ENCODE measurements at places on chromosomes 7 and 10.

DNA sequence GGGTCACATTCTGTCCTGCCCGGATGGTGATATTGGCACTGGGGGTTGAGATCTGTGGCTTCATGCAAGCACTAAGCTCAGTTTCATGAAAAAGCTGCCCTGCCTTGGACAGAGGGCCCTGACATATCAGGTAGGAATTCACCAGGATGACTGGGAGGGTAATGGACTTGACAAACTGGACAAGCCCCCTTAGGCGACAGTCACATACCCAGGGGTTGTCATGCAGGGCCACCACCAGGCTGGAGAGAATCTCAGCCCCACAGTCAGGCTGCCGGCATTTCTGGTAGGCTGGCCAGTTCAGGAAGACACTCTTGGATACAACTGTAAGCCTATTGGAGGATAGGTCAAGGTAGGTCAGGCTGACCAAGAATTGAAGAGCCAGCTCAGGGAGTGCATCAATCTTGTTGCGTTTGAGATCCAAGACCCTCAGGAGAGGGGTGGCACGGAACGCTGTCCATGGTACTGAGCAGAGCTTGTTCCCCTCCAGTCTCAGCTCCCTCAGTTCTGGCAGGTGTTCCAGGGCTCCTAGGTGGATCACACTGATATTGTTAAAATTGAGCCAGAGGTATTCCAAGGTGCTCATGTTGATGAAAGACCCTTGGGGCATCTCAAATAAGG, 824 bp downstream of the LRIT2 start:
- H3K27ac ChIP-seq = no peak overlapping the region
- DNase-seq = peak; percentile 14
- no peaks in the 10 kb centered on the region for H3K27me3 ChIP-seq
- no peak overlapping the region for H3K4me3 ChIP-seq
- H3K36me3 ChIP-seq = no peaks in the 10 kb centered on the region
- no peaks in the 10 kb centered on the region for H3K4me1 ChIP-seq

- H3K4me3 ChIP-seq = no peak overlapping the region
- H3K36me3 ChIP-seq = no peaks in the 10 kb centered on the region
- no peak overlapping the region for H3K27ac ChIP-seq
- H3K27me3 ChIP-seq = peaks cover 7% of the 10 kb centered on the region
- no peak for DNase-seq
Measured at GRCh38 chr10:26335574-26336093, 102.5 kb upstream of the APBB1IP start.

DNA sequence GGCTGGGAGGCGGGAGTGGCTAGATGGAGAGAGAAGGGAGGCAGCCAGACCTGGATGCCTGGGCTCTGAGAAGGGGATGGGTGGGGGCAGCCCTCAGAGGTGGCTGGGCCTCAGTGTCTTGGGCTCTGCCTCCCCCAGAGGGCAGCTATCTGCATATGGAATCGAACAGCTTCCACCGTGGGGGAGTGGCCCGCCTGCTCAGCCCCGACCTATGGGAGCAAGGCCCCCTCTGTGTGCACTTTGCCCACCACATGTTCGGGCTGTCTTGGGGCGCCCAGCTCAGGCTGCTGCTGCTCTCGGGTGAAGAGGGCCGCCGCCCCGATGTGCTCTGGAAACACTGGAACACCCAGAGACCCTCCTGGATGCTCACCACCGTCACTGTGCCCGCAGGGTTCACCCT, 3.3 kb downstream of the ZAN start:
- H3K27ac ChIP-seq = no peak overlapping the region

DNA sequence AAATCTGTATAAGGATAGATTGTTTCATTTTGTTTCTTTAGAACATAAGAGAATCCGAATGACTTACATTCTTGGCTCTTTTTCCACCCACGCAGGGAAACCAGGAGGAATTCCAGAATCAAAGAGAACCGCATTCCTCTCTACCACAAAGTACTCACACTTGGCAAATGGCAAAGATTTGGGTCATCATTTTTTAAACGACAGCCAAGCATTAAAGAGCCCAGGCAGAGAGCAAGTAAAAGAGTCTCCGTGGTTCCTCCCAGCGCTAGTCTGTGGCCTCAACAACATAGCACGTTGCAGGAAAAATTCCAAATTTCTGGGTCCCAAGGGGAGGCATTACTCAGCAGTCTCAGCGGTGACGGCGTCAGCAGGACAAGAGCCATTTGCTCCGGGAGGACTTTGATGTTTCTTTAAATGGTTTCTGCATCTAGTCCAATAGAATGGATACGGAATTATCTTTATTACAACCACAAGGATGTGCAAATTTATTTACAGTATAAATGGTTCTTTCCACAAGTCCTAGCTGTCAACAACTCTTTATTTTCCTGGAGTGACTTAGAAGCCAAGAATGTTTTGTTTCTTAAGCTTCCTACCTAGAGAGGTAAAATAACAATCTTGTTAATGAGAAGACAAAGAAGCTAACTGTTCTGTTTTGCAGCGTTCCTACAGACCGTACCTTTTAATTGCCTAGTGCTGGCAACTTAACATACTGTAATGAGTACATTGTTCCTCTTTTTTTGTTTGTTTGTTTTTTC, 232.5 kb downstream of the SKIDA1 start:
- no peaks in the 10 kb centered on the region for H3K36me3 ChIP-seq
- no peaks in the 10 kb centered on the region for H3K27me3 ChIP-seq
- peaks cover 15% of the 10 kb centered on the region for H3K4me1 ChIP-seq
- DNase-seq = peak; percentile 79
- H3K4me3 ChIP-seq = peak overlapping the region; percentile 24

DNA sequence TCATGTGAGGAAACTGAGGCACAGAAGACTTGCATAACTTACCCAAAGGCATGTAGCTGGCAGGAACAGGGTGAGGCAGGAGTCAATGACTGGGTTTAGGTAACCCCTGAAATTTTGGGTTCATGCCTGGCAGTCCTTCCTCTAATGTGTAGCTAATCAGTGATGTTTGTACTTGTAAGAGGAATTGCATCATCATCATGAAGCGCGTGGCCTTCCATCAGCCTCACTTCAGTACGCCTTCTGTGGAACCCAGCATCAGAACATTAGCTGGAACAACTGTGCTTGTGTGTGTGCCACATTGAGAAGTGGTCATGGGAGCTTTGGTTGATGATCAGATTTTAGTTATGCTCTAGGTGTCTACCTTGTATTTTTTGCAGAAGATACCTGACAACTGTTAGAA, 18.2 kb upstream of the STMP1 start:
- no peaks in the 10 kb centered on the region for H3K27me3 ChIP-seq
- no peaks in the 10 kb centered on the region for H3K4me1 ChIP-seq
- H3K36me3 ChIP-seq = peaks cover 84% of the 10 kb centered on the region

DNA sequence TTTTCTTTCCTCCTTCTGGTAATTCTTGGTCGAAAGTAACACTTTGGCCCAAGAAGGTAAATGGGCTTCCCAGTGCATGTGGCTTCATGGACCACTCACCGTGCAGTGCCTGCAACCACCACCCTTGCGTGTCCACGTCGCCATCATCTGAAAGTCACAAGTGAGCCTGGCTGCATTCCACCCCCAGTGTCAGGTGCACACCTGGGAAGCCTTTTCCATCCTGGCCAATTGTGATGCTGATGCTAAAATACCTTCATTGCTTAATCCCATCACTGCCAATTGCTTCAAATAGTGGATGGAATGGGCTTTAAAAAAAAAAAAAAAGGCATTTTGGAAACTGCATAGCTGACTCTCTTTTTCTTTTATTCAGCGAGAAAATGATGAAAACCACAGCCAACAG, 228.9 kb downstream of the ARHGAP21 start:
- H3K4me1 ChIP-seq = no peaks in the 10 kb centered on the region
- H3K36me3 ChIP-seq = peaks cover 15% of the 10 kb centered on the region
- DNase-seq = no peak
- no peak overlapping the region for H3K4me3 ChIP-seq

- DNase-seq = no peak
- no peak overlapping the region for H3K4me3 ChIP-seq
Measured at GRCh38 chr7:30694218-30694745, 12.0 kb upstream of the CRHR2 start.

- DNase-seq = no peak
- no peaks in the 10 kb centered on the region for H3K27me3 ChIP-seq
- H3K4me3 ChIP-seq = no peak overlapping the region
Measured at GRCh38 chr10:66919248-66919647, 6.6 kb upstream of the LRRTM3 start.

DNA sequence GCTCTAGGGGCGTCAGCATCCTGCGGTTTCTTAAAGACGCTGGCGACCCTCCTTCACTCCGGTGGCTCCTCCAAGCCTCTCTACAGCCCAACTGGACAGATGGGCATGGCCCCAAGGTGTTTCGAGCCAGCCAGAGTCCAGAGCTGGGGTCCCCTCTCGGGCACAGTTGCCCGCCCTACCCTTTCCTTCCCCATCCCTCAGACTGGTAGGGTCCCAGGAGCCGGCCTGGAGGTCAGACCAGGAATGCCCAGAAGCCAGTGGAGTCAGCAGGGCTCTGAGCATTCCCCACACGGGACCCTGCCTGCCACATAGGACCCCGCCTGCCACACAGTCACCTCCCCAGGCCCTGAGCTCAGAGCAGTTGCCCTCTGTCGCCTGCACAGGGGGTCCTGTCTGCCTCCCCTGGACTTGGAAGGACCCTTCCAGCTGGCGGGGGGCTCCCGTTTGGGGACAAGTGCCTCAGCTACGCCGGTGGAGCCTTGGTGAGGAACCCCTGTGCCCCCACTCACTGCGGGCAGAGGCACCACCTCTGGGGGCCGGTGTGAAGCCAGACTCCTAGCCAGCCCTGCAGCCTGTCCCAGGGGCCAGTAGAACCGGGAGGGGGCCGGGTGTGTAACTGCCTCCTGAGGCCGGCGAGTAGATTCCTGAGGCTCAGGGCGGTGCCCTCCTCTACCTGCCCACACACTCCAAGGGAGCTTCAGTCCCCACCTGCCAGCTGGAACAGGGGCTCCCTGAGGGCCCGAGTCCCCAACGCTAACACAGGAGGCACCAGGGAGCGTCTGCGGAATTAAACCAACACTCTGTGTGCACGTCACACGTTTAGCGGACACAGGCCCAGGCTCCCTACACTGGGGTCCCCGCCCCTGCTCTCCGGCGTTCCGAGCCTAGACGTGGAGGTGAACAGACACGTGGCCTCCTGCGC, 19.4 kb upstream of the PDGFA start:
- peak overlapping the region; percentile 93 for H3K27ac ChIP-seq
- no peaks in the 10 kb centered on the region for H3K27me3 ChIP-seq
- H3K4me1 ChIP-seq = peaks cover 28% of the 10 kb centered on the region
- DNase-seq = peak; percentile 28

DNA sequence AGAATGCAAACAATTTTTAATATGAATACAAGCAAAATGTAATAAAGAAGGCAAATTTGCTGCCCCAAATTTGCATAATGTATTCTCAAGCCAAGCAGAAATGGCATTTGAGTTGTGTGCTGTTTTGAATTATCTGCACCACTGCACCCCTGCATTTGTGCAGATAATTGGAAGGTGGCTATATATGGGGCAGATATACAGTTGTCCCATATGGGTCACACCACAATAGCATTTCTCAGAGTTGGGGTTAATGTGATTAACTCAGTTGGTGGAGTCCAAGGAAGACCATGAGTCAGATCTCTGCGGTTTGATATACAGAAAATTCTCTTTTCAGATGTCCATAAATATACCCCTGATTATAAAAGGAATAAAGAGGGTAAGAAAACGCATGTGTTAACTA, 68.9 kb upstream of the EXOC4 start:
- DNase-seq = no peak
- no peaks in the 10 kb centered on the region for H3K27me3 ChIP-seq
- H3K36me3 ChIP-seq = no peaks in the 10 kb centered on the region
- no peak overlapping the region for H3K4me3 ChIP-seq
- H3K27ac ChIP-seq = no peak overlapping the region

DNA sequence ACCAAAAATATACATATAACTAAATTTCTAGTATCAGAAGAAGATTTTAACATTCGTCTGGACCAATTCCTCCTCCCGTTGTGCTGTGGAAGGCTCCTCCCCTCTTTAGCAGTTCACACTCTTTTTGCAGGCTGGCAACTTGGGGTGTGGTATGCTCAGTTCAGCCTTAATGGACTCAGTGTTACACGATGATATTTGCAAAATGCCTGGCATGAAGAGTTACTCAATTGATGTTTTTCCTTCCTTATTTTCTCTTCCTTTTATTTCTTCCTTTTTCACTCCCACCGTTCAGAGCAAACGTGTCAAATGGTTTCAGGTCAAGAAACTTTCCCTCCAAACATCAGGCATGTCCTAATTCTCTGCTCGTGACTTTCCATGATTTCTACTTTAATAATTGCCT, 248.3 kb downstream of the PHF14 start:
- H3K4me3 ChIP-seq = no peak overlapping the region
- H3K27me3 ChIP-seq = no peaks in the 10 kb centered on the region
- H3K27ac ChIP-seq = no peak overlapping the region
- no peaks in the 10 kb centered on the region for H3K36me3 ChIP-seq
- peaks cover 9% of the 10 kb centered on the region for H3K4me1 ChIP-seq
- DNase-seq = no peak

- H3K4me1 ChIP-seq = peaks cover 5% of the 10 kb centered on the region
- H3K36me3 ChIP-seq = no peaks in the 10 kb centered on the region
- DNase-seq = peak; percentile 27
- no peak overlapping the region for H3K4me3 ChIP-seq
Measured at GRCh38 chr10:14017467-14017866, 313.3 kb downstream of the FRMD4A start.

- no peaks in the 10 kb centered on the region for H3K36me3 ChIP-seq
- no peak overlapping the region for H3K4me3 ChIP-seq
Measured at GRCh38 chr10:21385536-21385935, 139.9 kb downstream of the SKIDA1 start.

- H3K27ac ChIP-seq = no peak overlapping the region
- H3K27me3 ChIP-seq = no peaks in the 10 kb centered on the region
- no peak overlapping the region for H3K4me3 ChIP-seq
- no peaks in the 10 kb centered on the region for H3K36me3 ChIP-seq
Measured at GRCh38 chr10:31262672-31263071, 56.3 kb upstream of the ZEB1 start.

- peaks cover 36% of the 10 kb centered on the region for H3K4me1 ChIP-seq
- no peaks in the 10 kb centered on the region for H3K36me3 ChIP-seq
Measured at GRCh38 chr10:33272635-33273034, 61.8 kb downstream of the NRP1 start.

DNA sequence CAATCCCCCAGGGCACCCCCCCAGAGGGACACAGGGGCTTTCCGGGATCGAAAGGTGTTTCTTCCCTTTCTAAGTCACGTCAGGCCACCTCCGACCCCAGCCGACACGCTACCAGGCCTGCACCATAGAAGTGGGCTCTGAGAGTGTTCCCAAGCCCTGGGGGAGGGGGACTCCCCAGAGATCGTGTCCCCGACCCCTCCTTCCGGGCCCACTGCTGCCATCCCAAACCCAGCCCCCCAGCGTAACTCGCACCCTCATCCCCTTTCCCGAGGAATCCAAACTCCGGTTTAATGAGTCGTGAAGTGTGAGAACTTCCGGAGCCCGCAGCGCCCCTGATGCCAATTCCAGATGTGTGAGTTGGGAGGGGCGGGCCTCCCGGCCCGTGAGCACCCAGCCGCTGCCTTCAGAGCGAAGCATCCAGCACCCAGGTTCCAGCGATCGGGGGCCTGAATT, 11.3 kb downstream of the UNCX start:
- no peak for DNase-seq
- no peak overlapping the region for H3K27ac ChIP-seq
- peaks cover 6% of the 10 kb centered on the region for H3K4me1 ChIP-seq
- H3K4me3 ChIP-seq = no peak overlapping the region
- H3K27me3 ChIP-seq = no peaks in the 10 kb centered on the region

GRCh38 chr10:52463826-52464225, 149.7 kb downstream of the DKK1 start:
- H3K27ac ChIP-seq = no peak overlapping the region
- no peak overlapping the region for H3K4me3 ChIP-seq
- no peak for DNase-seq
- H3K36me3 ChIP-seq = no peaks in the 10 kb centered on the region
- no peaks in the 10 kb centered on the region for H3K27me3 ChIP-seq
- H3K4me1 ChIP-seq = peaks cover 10% of the 10 kb centered on the region

Measured in SJCRH30 (cell line).